ENCODE measurements at places on chromosomes 13 and 19.

GRCh38 chr13:33052506-33053280 is 36.5 kb downstream of the KL start:
- DNase-seq, result no peak

GRCh38 chr13:45682494-45683008 is 19.6 kb upstream of the CBY2 start:
- DNase-seq, result no peak

DNA sequence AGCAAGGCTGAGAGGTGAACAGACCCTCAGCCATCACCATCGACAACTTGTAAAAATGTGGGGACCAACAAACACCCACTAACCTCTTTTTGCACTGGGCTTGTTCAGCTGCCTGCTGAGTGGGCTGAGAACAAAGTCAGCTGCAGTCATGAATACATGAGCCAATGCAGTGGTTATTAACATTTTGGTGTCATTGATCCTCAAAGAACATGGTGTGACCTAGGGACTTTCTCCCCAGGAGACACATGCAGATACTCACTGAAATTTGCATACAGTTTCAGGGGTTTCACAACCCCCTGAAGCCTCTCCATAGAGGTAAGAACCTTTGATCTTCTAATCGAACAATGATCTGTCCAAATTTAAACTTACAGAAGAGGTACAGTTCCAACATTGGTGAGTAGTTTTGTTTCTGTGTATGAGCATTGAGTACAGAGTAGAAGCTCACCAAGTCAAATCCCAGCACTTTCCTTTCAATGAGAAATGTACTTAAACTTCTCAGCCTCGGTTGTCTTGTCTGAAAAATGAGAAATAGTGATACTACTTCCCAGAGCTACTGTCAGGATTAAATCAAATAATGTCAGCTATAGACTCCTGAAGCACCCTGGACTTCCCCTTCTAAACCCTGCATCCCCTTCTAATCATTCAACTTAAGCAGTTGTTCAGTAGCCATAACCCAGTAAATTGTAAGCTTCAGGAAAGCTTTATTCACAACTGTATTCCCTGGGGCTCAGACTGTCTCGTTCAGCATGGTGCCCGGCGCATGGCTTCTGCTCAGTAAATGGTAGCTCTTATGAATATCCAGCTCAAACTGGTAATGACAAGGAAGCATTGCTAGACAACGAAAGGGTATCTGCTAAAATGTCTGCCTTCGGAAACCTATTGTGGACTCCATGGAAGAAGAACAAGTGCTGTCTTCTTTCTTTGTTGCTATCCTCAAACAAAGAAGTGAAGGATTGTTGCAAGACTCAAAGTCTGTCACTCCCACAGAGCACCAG is 148.7 kb downstream of the FOXO1 start:
- DNase-seq, result no peak

DNA sequence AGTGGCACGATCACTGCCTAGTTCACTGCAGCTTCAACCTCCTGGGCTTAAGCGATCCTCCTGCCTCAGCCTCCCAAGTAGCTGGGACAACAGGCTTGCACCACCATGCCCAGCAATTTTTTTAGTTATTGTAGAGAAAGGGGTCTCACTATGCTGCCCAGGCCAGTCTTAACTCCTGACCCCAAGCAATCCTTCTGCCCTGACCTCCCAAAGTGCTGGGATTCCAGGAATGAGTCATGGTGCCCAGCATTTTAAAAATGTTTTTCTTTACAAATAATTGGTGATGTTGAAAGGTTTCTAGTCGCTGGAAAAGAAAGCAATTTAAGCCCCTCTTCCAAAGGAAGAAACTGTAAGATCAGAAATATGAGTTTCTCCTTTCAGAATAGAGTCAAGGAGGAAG is 19.4 kb downstream of the DYRK1B start:
- DNase-seq, result no peak

DNA sequence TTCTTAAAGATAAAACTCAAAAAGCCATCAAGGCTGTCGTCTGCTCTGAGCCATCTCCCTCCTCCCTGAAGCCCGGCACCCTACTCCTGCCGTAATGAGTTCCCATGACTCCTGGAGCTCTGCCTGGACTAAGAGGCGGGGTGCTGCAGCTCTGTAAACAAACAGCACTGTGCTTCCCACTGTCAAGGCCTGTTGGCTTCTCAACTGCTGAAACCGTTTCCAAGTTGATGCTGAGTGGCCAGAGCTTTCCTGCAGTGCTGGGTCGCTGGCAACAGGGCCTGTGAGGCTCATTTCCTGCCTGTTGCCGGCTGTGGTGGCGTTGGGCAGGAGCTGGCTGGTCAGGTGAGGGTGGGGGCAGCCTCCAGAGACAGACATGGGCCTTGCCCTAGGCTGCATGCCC is 26.7 kb upstream of the ISYNA1 start:
- DNase-seq, result peak; percentile 79

DNA sequence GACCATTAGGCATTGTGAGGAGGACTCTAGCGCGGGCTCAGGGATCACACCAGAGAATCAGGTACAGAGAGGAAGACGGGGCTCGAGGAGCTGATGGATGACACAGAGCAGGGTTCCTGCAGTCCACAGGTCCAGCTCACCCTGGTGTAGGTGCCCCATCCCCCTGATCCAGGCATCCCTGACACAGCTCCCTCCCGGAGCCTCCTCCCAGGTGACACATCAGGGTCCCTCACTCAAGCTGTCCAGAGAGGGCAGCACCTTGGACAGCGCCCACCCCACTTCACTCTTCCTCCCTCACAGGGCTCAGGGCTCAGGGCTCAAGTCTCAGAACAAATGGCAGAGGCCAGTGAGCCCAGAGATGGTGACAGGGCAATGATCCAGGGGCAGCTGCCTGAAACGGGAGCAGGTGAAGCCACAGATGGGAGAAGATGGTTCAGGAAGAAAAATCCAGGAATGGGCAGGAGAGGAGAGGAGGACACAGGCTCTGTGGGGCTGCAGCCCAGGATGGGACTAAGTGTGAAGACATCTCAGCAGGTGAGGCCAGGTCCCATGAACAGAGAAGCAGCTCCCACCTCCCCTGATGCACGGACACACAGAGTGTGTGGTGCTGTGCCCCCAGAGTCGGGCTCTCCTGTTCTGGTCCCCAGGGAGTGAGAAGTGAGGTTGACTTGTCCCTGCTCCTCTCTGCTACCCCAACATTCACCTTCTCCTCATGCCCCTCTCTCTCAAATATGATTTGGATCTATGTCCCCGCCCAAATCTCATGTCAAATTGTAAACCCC is 2.8 kb upstream of the CEACAM5 start:
- DNase-seq, result no peak

- no peak for DNase-seq
Observed at GRCh38 chr13:28705461-28706083, 13.2 kb downstream of the SLC46A3 start.

GRCh38 chr13:93218583-93218982 is 8.0 kb upstream of the GPC6 start:
- DNase-seq, result no peak

DNA sequence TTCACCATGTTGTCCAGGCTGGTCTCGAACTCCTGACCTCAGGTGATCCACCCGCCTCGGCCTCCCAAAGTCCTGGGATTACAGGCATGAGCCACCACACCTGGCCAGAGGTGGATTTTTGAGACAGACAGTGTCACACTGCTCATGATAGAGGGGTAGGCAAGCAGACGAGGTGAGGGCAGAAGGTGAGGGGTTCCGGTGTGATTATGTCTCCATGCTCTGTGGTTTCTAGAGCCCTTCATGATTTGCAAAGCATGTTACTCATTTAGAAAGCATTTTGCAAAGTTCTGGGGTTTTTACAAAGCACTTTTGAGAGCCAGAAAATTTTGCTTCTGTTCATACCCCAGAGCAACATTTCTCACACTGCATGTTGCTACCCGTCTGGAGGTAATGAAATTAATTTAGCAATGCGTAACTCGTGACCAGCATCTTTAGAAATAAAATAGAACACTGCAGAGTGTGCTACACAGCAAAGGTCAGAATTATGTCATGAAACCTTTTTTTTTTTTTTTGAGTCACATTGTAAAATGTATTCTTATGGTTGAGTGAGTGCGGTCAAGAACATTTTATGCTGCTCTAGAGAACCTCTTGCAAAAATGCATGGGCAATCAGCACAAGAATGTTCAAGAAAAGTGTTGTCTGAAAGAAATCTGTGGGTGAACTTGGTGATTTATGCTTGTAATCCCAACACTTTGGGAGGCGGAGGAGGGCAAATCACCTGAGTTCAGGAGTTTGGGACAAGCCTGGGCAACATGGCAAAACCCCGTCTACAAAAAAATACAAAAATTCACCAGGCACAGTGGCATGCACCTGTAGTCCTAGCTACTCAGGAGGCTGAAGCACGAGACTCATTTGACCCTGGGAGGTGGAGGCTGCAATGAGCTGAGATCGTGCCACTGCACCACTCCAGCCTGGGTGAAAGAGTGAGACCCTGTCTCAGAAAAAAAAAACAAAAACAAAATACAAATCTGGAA is 58.0 kb downstream of the MAP4K1 start:
- no peak for DNase-seq

DNA sequence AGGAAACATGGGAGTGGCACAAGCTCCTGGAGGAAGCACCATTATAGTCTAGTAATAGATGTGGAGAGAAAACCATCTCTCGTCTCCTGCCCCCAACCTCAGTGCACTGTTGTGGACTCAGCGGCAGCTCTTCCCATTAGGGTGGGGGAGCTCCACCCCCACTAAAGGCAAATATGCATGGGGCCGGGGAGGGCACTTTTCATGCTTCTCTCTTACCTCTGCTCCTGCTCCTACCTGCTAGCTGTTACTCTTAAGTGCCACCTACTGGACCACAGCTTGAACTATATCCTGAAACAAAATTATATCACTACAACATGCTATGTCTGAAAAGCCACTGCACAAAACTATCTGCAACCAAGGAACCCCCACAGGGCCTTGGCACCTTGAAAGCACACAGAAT is 112.6 kb upstream of the DACH1 start:
- no peak for DNase-seq

DNA sequence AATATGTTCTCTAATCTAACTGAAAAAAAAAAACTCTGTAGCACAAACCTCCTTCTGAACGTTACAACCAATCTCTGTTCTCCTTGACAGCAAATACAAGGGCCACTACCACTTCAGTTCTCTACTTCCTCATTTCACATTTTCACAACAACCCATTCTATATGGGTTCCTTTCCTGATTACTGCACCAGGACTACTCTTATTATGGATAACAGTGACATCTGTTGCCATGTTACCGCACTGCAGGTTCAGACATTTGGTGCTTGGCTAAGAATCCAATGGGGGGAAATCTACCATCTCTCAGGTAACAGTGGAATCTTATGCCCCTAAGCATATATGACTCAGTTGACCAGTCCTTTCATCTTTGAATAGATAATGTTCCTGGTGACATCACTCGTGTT is 11.6 kb upstream of the FPR3 start:
- DNase-seq, result no peak

DNA sequence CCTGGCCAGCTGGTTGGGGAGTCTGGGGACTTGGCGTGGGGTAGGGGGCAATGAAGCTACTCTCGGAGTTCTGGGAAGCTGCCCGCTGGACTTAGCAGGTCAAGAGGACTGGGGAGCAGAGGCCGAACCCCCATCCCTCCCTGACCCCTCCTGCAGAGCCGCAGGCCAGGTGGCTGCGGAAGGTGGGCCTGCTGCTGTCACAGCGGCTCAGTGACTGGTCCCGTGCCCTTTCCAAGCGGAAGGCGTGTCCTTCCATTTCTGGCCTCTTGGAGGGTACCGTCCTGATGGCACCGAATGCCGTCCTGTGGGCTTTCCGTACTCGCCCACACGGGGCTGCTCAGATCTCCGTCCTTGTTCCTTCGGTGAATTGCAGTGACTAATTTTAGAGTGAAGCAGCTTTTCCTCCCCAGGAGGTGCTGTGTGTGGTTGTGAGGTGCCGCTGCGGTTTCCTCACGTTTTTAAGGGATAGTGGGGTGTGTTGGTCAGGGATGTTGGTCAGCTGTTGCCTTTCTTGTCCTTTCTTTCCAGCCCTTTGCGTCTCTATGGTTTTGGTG is 20.8 kb downstream of the DOT1L start:
- no peak for DNase-seq

DNA sequence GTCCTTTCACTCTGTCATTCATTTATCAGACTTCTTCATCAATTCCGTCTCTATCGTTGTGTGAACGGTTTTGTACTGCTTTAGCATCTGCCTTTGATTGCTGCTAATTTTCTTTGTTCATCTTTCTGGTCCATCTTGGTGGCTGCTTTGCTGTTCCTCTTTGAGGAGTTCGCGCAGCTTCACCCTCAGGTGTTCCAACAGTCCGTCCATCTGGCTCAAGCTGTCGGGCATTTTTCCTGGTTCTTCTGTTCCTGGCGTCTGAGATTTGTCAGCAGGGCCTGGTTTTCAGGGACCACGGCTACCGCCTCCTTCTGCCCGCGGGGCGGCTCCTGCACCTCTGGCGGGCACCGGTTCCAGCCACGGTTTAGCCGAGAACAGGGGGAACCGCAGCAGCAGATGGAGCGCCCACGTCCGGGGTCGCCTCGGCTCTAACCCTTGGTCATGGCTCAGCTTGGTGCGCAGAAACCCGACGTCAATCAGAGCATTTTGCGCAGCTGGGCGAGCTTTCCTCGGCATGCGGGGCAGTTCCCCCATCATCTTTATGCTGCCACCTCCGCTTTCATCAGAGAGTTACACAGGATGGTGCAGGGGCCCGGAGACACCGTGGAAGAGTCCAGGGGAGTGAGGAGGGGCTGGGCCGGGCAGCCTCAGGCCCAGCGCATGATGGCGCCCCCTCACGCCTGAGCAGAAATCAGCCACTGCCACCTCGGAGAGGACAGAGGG is 89.5 kb downstream of the ZNF100 start:
- no peak for DNase-seq

GRCh38 chr19:18594096-18594823 is 5.7 kb downstream of the REX1BD start:
- peak; percentile 78 for DNase-seq

DNA sequence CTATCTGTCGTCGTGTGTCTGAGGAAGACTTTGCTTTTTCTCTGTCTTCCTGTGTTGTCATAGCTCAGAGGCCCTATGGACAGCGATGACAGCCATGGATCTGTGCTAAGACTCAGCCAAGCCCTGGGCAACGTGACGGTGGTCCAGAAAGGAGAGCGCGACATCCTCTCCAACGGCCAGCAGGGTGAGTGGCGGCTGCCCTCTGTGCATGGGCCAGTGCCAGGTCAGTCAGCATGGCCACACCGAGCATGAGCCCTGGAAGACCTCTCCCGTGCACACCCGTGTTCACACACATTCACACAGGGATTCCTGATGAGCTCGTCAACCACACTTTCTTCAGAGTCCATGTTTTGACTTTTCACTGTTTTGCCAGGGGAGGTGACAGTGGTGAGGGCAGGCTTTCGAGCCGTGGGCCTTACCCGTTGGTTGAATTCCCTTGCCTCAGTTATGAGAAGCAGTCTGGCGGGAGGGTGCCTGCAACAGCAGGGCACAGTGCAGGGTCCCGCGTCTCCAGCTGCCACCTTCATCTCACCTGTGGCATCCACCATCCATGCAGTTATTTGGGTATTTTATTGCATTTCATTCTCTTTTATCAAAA is 20.2 kb downstream of the NAXD start:
- peak; percentile 17 for DNase-seq

DNA sequence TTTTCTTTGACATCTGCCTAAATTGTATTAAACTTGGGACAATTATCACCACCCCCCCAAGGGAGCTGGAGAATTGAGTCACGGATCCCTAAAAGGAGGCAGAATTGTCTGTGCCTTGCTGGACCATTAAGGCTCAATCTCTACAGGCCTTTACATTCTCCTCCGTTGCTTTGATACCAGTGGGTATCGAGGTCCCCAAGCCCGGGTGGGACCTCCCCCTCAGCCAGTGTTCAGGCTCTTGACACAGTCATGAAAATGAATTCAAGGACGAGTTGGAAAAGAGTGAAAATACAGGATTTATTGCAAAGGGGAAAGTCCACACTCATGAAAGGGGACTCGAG is 5.6 kb downstream of the PPP1R15A start:
- no peak for DNase-seq

GRCh38 chr13:58302349-58302748 is 670.8 kb downstream of the PCDH17 start:
- no peak for DNase-seq

Data from left cardiac atrium (tissue), 4 donors.